ENCODE measurements at places on chromosomes 5 and 9.

- DNase-seq = no peak
These were observed 47.0 kb downstream of the GPR21 start for GRCh38 chr9:123080444-123080843.

DNA sequence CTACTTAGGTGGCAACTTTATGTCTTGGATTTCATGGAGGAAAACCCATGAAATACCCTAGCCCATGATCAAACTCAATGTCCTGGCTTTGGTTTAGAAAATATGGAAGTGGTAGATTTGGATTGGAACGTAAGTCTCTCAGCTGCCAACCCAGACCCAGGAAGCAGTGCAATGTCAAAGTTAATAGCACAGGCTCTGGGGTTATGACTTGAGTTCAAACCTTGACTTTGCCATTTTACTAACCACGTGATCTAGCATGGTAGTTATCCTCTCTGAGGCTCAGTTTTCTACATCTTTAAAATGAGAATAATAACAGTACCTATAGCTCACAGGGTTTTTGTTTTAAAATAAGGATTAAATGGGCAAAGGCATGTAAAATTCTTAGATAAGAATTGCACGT, 13.8 kb downstream of the FYB1 start:
- DNase-seq = no peak

GRCh38 chr5:122985954-122986721, 50.4 kb downstream of the PPIC start:
- DNase-seq = no peak

DNA sequence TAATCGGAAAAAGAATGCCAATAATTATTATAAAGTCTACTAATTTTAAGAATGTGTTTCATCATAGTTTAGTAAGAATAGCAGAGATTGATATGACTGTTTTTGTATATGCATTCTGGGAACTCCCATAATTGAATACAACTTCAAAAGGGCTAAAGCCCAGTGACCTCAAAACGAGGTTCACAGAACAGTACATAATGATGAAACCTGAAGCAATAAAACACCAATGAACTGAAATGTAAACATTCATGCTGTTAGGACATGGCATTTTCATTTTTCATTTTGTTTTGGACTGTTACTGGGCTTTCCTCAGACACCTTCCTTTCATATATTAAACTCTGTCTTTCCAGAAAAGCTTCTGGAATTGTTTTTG, 684 bp upstream of the JMY start:
- no peak for DNase-seq
